ENCODE measurements at places on chromosomes 2 and 18. TPM values are rescaled to one million over a fixed set of nuclear protein-coding genes. Genes with fewer than 3 reads are reported as not detected.

Gene MOGAT1
- not detected for total RNA-seq

Gene FOXI3
- 2.3 TPM for total RNA-seq

Gene LYG1
- 3.3 TPM for total RNA-seq

Gene CMPK2
- 16.1 TPM for total RNA-seq

Gene NT5C1B
- total RNA-seq = 59.4 TPM

Gene SEMA4F
- 13.3 TPM for total RNA-seq

Gene NETO1
- 5.5 TPM for total RNA-seq

Gene CYP1B1
- total RNA-seq = 36.9 TPM

Gene CDH19
- 5.2 TPM for total RNA-seq

Gene STON1
- 5.1 TPM for total RNA-seq

Gene HRH4
- total RNA-seq = 0.37 TPM

Gene MYOM1
- total RNA-seq = 19.9 TPM

Data from testis (tissue), 5 donors.